ENCODE measurements at places on chromosomes 11 and 22.

DNA sequence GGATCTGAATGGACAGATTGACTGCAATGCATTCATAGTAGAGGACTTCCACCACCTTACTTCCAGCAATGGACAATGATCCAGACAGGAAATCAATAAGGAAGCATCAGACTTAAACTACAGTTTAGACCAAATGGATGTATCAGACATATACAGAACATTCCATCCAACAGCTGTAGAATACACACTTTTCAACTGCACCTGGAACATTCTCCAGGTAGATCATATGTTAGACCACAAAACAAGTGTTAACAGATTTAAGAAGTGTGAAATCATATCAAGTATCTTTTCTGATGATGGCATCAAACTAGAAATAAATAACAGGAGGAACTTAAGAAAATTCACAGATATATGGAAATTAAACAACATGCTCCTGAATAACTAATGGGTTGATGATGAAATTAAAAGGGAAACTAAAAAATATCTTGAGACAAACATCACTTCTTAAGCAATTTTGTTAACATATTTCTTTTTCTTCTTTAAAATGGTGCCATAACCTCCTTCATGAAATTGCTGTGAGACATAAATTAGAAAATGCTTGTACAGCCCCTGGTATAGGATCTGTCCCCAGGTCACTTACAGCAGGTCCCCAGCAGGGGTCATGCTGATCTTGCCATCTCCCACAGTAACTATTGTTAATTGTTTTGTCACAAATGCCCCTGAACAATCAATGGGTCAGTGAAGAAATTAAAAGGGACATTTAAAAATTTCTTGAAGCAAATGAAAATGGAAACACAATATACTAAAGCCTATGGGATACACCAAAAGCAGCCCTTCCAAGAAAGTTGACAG is 100.0 kb upstream of the OR4B1 start:
- DNase-seq, result no peak

GRCh38 chr11:69699213-69699612 is 4.6 kb downstream of the FGF19 start:
- DNase-seq, result no peak

- DNase-seq, result no peak
Measured at GRCh38 chr11:134711588-134711987, 299.5 kb upstream of the B3GAT1 start.

DNA sequence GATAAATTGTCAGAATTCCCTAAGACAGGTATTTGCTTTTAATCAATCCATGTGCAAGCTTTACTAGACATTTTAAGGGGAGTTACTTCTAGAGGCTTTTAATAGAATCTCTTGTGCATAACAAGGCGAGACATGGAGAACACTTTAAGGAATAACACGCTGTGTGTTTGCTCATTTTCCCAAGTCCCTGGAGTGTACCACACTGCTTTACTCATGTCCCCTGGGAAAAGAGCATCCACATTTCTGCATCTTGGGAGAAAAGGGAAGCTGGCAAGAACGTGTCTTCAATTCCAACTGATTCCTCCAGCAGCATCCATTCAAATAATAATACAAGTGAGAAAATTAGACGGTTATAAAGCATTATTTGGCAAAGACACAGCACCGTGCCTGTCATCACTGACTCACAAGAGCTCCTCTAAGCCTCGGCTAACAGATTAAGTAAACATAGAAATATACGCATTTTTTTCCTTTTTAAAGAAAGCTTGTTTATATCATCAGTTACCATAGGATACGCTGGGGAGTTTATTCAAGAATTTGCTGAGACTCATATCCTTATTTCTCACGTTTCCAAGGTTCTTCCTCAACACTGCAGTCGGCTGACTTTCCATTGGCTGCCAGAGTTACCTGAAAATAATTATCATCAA is 121.5 kb downstream of the CD44 start:
- no peak for DNase-seq

GRCh38 chr22:44645531-44645930 is 56.5 kb upstream of the PRR5 start:
- no peak for DNase-seq

GRCh38 chr11:19794161-19794560 is 81.5 kb downstream of the NAV2 start:
- no peak for DNase-seq

DNA sequence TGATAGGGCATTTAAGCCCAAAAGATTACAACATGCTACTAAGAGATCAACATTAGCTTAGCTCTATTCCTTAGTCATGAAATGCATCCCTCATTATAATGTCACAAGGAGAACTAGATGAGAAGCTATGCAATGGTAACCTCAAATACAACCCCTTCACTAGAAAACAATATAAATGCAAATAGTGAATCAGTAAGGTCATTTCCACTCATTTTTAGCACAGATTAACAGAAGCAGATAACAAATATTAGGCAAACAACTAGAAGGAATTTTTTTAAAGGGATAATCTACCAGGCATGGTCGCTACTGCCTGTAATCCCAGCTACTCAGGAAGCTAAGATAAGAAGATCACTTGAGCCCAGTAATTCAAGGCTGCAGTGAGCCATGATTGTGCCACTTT is 28.2 kb downstream of the SIK3 start:
- no peak for DNase-seq

- DNase-seq, result no peak
Measured at GRCh38 chr22:31089160-31090100, 8.3 kb downstream of the SMTN start.

DNA sequence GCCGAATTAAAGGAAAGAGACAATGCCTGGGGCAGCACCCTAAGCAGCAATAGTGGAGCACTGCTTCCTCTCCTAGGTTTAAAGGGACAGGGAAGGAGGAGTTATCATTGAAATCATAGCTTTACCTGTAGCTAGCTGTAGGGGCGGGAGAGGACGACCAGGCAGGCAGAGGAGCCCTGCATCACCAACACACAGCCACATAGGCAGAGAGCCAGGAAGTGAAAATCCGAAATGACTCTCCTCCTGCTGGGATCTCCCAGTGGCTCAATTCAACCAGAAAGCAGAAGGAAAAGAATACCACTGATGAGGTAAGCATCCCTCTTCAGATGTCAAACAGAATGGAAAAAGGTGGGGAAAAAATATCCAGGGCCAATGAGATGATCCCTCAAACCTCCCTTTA is 20.4 kb downstream of the MRGPRX4 start:
- no peak for DNase-seq

DNA sequence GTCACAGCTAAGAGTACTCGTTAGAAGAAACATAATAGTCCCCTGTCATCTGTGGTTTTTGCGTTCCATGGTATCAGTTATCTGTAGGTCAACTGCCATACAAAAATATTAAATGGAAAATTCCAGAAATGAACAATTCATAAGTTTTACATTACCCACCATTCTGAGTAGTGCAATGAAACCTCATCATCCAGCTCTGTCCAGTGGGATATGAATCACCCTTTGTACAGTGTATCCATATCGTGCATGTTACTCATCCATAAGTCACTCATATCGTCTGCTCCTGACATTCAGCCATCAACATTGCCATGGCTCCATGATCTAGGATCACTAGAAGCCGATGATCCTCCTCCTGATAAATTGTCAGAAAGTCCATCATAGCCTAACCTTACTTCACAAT is 174.9 kb upstream of the C11orf87 start:
- no peak for DNase-seq

- DNase-seq, result no peak
Measured at GRCh38 chr11:11038352-11038751, 180.5 kb upstream of the ZBED5 start.

- DNase-seq, result no peak
Measured at GRCh38 chr11:87322568-87322967, 284.8 kb downstream of the TMEM135 start.

GRCh38 chr11:131880316-131880715 is 509.9 kb downstream of the NTM start:
- DNase-seq, result no peak

- DNase-seq, result no peak
Measured at GRCh38 chr11:117931331-117931950, 2.2 kb upstream of the TMPRSS13 start.

GRCh38 chr22:27927608-27928007 is 8.6 kb upstream of the PITPNB start:
- no peak for DNase-seq

GRCh38 chr11:73921180-73921579 is 29.6 kb upstream of the DNAJB13 start:
- DNase-seq, result no peak

DNA sequence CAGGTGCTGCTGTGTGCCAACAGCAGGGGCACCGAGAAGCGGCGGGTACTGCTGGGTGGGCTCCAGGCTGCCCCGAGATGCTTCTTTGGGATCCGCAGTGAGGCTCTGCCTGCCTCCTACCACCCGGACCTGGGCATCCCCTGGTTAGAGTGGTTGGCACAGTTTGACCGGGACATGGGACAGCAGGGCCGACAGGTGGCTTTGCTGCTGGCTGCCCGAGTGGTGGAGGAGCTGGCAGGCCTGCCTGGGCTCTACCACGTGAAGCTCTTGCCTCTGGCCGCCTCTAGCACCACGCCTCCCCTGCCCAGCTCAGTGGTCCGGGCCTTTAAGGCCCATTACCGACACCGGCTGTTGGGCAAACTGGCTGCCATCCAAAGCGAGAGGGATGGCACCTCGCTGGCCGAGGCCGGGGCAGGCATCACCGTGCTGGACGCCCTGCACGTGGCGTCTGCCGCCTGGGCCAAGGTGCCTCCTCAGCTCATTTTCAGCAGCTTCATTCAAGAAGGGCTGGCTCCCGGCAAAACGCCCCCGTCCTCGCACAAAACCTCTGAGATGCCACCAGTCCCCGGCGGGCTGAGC is 1.9 kb downstream of the TIGD3 start:
- no peak for DNase-seq

GRCh38 chr11:105297463-105297862 is 157.9 kb upstream of the CARD18 start:
- no peak for DNase-seq

- no peak for DNase-seq
Measured at GRCh38 chr11:75365711-75366181, 14.3 kb upstream of the ARRB1 start.

DNA sequence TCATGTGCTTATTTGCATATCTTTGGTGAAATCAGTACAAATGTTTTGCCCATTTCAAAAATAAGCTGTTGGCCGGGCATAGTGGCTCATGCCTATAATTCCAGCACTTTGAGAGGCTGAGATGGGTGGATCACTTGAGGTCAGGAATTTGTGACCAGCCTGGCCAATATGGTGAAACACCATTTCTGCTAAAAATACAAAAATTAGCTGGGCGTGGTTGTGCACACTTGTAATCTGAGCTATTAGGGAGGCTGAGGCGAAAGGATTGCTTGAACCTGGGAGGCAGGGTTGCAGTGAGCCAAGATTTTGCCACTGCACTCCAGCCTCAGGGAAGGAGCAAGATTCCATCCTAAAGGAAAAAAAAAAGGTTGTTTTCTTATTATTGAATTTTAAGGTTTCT is 136.0 kb downstream of the SWAP70 start:
- no peak for DNase-seq

DNA sequence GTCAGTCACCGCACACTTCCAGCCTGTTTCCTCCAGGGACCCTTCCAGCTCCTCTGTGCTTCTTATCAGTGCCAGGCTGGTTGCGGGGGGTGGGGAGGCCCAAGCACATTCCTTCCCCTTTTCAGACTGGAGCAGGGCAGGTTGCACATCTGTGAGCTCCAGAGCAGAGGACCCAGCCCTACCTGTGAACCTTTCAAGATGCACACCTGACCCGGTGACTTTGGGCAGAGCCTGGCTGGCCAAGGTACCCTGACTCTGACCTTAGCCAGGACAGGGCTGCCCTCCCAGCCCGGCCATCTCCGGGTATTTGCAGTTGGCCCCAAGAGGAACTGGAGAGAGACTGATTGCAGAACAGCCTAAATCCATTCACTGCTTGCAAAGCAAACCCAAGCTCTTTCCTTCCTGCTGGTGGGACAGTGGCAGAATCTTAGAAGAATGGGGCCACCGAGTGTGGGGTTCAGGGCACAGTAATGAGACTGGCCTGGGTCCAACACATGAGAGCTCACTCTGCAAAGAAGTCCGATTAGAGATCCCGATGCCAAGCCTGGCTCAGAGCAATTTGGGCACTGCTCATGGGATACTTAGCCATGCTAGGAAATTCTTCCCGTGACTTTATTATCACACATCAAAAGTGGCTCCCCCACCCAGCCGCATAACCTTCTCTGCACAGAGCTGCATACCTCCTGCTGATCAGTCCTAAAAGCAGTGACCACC is 64.7 kb upstream of the CCND1 start:
- DNase-seq, result no peak

DNA sequence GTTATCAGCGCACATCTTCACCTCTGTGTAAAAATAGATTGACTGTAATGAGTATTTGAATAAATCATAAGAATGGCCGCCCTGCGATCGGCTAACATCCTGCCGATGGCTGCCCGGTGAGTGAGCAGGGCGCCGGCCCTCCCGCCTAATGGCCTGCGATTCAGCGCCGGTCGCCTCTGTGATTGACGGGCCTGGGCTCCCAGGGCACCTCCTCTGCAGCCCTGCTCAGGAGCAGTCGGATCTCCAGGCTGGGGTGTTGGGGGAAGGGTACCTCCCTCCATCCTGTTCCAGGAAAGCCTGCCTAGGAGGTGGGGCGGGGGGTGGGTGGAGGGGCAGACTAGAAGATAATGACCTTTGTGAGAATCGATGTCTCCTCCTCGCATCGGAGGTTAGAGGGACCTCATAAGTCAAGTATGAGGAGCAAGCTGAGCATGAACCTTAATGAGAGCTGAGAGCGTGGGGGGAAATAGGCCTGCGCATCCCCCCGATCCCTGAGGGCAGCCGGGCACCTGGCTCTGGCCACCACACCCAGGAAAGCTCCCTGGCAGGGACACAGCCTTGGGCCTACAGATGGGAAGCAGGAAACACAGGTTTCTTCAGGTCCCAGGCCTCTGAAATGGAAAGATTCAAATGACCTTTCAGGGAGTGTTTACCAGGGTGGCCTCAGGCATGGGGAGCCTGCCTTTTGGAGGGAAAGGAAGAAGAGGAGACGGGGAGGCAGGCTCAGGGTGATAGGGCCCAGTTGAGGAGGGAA is 71.7 kb downstream of the PKNOX2 start:
- DNase-seq, result no peak

GRCh38 chr11:117934526-117935307 is 5.5 kb upstream of the TMPRSS13 start:
- no peak for DNase-seq

- DNase-seq, result no peak
Measured at GRCh38 chr11:4006946-4007680, 87.5 kb upstream of the RRM1 start.

DNA sequence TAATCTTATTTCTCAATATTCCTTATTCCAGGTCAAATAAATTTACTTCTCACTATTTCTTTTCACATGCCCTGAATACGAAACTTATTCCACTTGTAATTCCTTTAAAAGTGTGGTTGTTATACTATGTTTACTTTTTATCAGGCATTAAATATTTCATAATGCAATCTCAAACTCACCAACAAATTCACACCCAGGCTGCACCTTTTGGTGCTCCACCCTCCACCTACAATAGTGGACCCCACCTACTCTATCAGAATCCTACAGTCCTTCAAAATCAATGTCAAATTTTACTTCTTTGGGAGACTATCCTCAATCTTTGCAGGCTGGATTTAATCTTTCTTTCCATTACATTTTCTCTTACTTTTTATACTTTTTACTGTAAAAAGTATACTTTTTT is 65.9 kb upstream of the MTMR2 start:
- no peak for DNase-seq

GRCh38 chr11:103803062-103803461 is 233.4 kb upstream of the DDI1 start:
- DNase-seq, result no peak
